ENCODE measurements at places on chromosomes 13 and 19.

DNA sequence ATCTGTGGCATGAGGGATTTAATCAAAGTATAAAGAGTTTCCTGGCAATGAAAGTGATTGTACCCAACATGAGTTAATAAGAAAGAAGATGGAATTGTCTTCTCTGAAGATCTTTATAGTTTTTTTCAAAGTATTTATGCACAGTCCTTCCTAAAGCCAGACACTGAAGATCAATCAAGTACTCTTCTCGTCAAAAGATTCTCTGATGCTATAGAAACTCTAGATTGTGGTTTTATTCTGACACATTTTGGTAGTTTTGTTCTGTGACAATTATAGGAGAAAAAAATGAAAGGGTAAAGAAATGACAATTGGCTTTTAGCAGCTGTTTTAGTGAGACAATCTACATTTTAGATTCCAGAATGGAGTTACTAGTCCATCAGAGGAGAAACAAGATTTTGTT, 10.4 kb upstream of the ENOX1 start:
- DNase-seq: no peak

DNA sequence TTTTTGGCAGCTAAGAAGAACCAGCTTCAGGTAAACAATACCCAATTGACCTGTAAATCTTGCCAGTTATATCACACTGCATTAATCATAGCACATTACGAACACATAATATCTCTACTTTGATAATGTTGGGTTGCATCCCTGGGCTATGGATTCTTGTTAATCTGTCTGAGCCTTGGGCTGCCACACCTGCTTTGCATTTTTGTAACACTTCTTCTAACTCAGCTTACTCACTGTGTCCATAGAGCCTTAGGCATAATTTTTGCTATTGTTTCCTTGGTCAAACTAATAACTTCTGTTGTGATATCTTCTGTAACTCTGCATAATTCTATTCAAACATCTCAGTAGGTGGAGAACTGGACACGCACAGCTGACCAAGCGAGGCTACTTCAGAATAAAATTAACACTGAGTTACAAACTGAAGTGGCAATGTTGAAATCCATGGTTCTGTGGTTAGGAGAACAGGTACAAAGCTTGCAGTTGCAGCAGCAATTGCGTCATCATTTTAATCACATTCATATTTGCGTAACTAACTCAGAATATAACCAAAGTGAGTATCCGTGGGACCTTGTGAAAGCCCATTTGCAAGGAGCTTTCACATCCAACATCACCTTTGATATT, 6.4 kb downstream of the ZNF350 start:
- DNase-seq: no peak

DNA sequence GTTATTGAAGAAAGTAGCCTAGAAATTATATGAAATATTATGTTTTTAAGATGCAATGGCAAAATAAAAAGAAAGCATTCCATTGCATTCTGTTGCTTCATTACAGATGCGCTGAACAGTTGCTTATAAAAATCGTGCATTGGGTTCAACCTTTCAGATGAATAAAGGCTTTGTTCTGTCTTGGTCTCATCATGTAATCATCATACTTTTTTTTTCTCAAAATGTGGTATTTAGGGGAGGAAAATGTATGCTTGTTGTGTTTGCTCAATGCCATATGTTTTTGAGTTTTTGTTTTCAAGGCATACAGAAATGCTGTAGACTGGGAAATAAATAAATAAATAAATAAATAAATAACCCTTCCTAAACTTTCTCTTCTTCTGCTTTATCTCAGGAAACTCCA, 1.1 kb upstream of the MBNL2 start:
- DNase-seq: no peak

DNA sequence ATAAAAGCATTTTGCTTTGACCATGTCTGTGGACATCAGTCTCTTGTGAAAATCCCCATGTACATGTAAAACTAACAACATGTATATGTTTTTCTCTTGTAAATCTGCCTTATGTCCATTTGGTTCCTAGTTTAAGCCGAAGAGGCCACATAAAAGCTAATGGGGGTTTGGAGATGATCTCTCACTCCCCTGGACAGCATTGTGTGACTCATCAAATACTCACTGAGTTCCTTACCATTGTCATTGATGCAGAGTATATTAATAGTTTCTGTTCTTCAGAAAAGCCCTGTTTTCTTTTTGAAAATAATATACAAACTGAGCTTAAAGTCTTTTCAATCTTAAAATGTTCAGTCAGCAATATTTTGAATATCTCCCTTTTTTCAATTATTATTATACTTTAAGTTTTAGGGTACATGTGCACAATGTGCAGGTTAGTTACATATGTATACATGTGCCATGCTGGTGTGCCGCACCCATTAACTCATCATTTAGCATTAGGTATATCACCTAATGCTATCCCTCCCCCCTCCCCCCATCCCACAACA, 536.7 kb upstream of the HTR2A start:
- no peak for DNase-seq

GRCh38 chr19:38273499-38273898, 9.1 kb downstream of the SPINT2 start:
- DNase-seq: no peak

- DNase-seq: no peak
These were observed 595 bp upstream of the RAB20 start for GRCh38 chr13:110562036-110562597.

GRCh38 chr19:54451331-54451871, 2.4 kb downstream of the LENG8 start:
- no peak for DNase-seq

GRCh38 chr13:40200273-40200978, 466.0 kb downstream of the FOXO1 start:
- no peak for DNase-seq

DNA sequence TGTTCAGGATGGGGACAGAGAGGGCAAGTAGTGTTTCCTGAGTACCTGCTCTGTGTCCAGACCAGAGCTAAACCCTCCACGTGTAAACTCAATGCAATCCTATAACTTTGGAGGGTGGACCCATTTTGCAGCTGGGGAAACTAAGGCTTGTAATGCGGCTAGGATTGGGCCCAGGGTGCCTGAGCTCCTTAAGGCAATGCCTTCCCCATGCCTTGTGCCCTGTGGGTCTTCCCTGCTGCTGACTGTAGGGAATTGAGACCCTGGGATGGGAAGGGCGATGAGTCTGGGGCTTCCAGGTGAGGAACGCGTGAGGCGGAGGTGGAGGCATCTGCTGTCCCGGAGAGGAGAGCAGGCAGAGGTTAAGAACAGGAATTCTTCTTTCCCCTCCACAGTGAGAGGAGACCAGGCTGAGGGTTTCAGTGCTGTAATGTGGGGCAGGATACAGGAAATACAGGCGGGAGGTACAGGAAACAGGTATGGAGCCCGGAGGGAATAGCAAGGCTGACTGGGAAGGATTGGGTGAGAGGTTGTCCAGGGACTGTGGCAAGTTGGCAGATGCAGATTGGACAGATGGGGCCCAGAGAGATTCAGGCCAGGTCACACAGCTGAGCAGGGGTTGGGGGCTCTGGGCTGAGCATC, 19.2 kb downstream of the SLC27A1 start:
- DNase-seq: no peak

DNA sequence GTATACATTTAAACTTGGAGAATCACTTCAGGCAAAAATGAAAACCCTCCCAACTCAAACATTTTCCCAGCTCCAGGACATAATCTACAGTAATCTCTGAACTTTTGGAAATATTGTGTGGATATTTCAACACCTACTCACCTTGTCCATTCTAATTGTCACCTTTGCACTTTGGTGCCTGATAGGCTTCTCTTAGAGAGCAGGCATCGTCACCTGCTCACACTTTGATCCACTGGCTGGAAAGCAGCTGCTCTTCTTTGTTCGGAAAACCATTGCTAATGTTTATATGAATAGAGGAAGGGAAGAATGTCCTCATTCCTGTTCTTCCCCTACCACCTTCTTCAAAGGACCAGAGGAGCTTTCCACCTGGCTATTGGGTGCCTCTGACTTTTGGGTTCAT, 411.2 kb downstream of the FGF9 start:
- no peak for DNase-seq

- no peak for DNase-seq
These were observed 40.3 kb downstream of the RCBTB2 start for GRCh38 chr13:48492470-48493065.

GRCh38 chr13:52454459-52454819, 839 bp upstream of the CKAP2 start:
- DNase-seq: peak; percentile 3

GRCh38 chr13:99985241-99985874, 3.8 kb downstream of the ZIC2 start:
- peak; percentile 81 for DNase-seq

GRCh38 chr13:33227927-33228647, 57.5 kb downstream of the STARD13 start:
- DNase-seq: no peak

- peak; percentile 25 for DNase-seq
These were observed 2.3 kb downstream of the ERF start for GRCh38 chr19:42252365-42253244.

- DNase-seq: no peak
These were observed 21.5 kb downstream of the C13orf46 start for GRCh38 chr13:113952151-113952982.

DNA sequence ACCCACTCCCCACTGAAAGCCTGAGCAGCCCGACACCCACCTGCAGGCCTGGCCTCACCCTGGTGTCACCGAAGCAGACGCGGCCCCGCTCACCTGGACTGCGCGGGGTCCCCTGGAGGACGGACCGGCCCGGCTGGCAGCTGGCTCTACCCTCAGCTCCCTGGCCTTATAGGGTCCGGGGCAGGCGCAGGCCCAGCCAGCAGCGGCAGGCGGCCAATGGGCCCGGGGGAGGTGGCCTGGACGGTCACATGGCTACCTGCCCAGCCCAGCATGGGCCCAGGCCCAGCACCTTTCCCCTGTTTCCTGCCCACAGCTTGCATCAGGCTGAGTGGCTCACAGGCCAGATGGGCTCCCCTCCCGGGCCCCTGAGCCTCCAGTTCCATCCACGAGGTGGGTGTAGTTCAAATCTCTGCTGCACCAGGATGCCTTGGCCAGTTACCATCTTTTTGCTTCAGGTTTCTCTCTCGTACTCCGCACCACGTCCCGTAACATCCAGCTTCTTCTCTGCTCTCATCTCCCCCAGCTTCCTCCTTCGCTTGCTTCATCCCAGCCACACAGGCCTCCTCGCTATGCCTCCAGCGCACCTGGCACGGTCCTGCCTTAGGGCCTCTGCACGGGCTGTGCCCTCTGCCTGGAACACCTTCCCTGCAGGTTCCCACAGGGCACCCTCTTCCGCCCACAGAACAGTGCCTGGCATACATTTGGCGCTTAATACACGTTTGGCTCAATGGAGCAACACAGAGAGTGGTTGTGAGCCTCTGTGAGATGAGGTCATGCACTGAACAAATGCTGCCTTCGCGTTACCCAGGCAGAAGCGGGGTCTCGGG, at the start of gene PLIN4:
Gene PLIN4 (minus strand): TSS at position 142 of the 827 bp plus-strand sequence. CDS start 214 bp downstream, outside the sequence.
- DNase-seq: no peak

- DNase-seq: peak; percentile 41
These were observed 588 bp downstream of the DNASE2 start for GRCh38 chr19:12880551-12881171.

DNA sequence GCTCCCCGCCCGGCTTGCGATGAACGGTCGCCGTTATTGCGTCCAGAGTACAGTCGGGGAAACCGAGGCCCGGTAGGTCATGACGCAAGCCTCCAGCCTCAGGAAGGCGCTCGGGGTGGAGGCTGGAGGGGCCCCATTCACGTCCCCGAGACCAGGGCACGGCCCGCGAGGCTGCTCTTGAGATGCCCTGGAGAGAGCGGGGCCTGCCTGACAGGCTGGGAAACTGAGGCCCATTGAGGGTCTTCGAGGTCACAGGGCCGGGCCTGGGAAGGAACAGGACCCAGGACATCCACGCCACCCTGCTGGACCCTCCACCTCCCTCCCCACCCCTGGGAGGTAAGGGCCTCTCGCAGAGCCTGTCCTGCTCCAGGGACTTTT, 367 bp downstream of the NDUFS7 start:
- DNase-seq: no peak

DNA sequence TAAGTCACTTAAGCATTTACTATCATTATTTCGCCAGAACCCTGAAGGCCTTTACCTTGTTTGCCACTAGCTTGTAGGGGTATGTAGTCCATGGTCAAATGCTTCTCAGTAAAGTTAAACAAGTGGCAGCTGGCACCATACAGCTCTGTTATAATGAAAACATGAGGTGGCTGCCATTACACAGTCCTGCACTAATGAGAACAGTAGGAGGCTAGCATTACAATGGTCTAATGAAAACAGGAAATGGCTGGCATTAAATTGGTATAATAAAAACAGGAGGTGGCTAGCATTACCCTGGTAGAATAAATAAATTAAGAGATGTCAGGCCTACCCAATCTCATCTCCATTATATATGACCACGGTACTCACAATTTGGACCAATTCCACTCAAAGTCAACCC, 107.5 kb downstream of the PCDH17 start:
- DNase-seq: peak; percentile 4

- no peak for DNase-seq
These were observed 22.3 kb downstream of the EPS15L1 start for GRCh38 chr19:16449330-16449961.

DNA sequence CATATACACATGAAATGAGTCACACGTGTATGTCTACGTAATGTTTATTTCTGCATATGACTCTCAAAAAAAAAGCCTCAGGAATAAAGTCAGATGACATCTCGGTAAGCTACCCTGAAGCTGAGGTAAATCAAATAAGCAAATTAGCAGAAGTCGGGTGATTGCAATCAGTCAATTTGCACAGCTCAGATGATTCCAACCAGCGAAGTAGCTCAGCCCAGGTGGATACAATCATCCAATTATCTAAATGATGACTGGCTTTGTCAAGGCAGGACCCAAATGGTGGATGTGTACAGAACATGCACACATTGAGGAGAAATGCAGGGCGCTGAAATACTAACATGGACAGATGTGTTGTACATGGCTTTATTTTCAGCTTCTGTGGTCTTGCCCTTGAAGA, 148.5 kb downstream of the ZNF486 start:
- DNase-seq: no peak

DNA sequence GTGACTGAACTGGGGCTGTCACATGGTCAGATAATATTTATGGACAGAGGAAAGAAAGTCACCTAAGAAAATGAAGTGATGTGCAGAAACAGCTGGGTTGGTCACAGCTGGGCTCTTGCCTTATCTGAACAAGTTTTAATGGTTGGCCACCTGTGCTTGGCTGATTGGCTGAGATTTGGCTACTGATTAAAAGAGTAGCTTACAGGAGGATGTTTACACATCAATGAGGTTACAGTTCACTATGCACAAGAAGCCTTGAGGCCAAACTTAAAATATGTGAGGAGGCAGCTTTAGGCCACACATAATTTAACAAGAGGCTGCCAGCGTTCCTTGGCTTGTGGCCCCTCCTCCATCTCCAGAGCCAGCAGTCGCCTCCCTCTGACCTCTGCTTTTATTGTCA, 99.2 kb upstream of the C1QTNF9B start:
- DNase-seq: no peak

GRCh38 chr19:35295792-35296462, 4.0 kb downstream of the MAG start:
- DNase-seq: no peak

DNA sequence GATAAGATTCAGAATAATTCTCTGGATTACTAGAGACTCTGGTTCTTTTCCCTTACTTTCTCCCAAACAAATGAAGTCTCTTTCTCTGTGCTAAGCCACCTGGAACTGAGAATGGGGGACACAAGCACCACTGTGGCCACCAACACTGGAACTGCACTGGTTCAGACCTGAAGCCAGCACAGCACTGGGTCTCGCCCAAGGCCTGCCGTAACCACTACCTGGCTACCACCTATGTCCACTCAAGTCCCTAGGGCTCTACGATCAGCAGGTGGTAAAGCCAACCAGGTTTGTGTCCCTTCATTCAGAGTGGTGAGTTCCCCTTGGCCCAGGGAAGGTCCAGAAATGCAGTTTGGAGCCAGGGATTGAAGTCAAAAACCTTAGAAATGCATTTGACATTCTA, 626.2 kb downstream of the DIAPH3 start:
- no peak for DNase-seq

- peak; percentile 73 for DNase-seq
These were observed 11.3 kb upstream of the POU2F2 start for GRCh38 chr19:42143341-42144234.

Measured in mesendoderm (in vitro differentiated cells).